ENCODE measurements at places on chromosomes 1 and 21.

- no peak for DNase-seq
Observed at GRCh38 chr1:113275691-113276090, 114.6 kb upstream of the MAGI3 start.

DNA sequence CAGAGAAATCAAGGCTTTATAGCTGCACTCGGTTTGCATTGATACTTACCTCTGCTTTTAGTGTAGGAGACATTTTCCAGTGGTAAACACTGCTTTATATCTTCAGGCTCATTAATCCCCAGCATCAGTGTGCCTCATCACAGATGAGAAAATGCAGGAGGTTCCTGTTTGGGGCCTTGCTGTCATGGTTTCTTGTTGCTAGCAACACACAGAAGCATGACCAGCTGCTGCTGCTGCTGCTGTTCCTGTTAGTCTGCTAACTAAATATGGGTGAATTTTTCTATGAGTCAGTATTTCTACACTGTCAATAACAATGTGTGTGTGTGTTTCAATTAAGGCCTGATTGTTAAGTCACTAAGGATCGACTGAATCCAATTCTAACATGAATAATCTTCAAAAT, 85.8 kb upstream of the RGS1 start:
- no peak for DNase-seq

- no peak for DNase-seq
Observed at GRCh38 chr1:114002492-114003239, 23.4 kb downstream of the OLFML3 start.

- no peak for DNase-seq
Observed at GRCh38 chr21:44959376-44960091, 19.7 kb downstream of the SLX9 start.

DNA sequence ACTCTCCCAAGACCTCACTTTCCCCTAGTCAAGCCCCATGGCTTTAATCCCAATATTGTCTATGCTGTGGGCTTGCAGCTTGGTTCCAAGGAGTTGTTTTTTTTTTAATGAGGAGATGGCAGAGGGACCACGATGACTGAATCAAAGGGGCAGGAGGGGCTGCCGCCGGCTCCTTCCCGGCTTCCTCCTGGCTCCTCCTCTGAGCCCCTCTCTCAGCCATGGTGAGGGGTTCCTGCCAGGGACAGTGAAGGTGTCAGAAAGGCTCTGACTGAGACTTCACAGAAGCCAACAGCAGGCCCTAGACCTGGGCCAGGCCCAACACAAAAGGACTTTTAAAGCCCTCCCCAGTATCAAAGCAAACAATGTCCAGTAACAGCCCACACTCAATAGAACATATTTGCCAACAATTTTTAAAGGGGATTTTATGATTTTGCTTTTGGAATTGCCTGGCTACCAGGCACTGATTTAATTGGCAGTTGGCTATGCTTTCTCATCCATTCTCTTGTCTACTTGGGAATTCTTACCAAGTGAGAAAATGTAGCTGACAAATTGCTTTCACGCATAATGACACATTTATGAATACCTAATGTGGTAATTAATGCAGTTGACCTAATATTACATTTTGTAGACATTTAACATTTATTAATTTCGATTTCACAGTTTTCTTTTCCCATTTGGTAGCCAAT, 54.2 kb downstream of the FBXO2 start:
- DNase-seq = no peak

GRCh38 chr1:192272732-192273131, 44.1 kb upstream of the RGS21 start:
- DNase-seq = no peak

DNA sequence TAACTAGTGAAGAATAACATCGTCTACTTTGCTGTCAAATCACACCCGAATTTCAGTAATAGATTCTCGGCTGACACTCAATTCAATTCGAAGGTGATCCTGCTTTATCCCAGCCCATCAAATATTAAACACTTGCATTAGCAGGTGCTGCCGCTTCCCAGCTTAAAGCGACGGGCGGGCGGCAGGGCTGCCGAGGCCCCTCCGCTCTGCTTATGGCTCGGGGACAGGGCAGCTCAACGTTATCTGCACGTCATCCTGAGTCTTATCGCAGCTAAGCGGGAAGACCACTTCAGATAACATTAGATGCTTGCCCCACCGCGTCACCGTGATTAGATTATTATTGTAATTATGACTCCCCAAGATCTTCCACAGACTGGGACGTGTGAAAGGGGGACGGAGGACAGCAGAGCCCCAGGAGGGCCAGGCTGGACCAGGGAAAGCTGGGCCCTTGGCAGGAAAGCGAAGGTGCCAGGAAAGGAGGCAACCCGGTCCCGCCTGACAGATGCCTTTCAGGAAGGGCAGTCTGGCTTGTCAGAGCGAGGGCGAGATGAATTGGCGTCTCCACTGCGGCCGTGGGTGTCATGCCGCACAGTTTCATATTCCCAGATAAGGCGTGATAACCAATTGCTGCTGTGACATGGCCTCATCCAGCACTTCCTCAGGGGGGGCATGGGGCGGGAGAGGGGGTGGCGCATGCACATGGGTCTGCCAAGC, 37.0 kb downstream of the DMAP1 start:
- no peak for DNase-seq

DNA sequence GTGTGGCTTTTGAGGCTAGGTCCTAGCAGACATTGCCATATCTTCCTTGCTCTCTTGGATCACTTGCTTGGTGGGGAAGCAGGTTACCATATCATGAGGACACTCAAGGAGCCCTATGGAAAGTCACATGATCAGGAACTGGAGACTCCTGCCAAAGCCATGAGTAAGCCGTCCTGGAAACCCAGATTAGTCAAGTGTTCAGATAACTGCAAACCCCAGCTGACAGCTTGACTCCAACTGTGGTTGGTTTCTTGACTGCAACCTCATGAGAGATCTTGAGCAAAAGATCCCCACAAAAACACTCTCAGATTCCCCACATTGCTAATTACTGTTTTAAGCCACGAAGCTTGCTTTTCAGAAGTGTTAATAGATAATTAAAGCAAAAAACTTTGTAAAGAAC, 58.6 kb downstream of the CACNA1E start:
- DNase-seq = no peak

GRCh38 chr1:228925691-228926090, 190.4 kb downstream of the RHOU start:
- DNase-seq = no peak

- no peak for DNase-seq
Observed at GRCh38 chr1:160884579-160884978, 401 bp downstream of the ITLN1 start.

GRCh38 chr1:210280221-210280620, 47.6 kb downstream of the SERTAD4 start:
- no peak for DNase-seq

DNA sequence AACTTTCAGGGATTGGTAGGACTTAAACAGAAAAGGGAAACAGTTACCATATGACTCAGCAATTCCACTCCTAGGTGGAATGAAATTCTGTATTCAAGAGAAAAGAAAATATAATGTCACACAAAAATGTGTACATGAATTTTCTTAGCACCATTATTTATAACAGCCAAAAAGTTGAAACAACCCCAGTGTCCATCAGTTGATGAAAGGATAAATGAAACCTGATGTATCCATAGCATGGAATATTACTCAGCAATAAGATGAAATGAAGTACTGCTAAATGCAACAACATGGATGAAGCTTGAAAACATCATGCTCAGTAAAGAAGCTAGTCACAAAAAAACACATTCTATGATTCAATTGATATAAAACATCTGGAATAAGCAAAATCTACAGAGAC, 15.5 kb downstream of the EEIG2 start:
- DNase-seq = no peak

DNA sequence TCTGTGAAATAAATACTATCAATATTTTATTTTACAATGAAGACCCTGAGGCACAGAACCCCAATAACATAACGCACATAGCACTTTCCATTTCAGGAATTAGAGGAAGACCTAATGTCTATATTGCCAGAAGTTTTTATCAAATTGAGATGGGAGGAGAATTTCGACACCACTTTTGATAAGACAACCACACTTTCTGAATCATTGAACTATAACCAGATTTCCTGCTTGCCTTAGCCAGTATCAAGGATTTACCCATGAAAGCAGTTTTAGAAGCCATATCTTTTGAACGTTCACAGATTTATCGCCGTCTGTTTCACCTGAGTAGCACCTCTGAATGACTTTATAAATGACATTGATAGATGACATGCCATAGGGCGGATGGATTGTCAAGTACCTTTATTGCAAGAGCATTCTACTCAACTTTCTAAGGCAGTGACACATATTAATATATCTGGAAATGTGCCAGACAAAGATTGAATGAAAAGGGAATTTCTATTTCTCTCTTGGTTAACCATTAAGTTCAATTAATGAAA, 768.4 kb downstream of the LTN1 start:
- no peak for DNase-seq

GRCh38 chr1:221991221-221991620, 249.3 kb upstream of the DUSP10 start:
- no peak for DNase-seq

GRCh38 chr1:27545271-27545670, 55.3 kb upstream of the WASF2 start:
- no peak for DNase-seq

DNA sequence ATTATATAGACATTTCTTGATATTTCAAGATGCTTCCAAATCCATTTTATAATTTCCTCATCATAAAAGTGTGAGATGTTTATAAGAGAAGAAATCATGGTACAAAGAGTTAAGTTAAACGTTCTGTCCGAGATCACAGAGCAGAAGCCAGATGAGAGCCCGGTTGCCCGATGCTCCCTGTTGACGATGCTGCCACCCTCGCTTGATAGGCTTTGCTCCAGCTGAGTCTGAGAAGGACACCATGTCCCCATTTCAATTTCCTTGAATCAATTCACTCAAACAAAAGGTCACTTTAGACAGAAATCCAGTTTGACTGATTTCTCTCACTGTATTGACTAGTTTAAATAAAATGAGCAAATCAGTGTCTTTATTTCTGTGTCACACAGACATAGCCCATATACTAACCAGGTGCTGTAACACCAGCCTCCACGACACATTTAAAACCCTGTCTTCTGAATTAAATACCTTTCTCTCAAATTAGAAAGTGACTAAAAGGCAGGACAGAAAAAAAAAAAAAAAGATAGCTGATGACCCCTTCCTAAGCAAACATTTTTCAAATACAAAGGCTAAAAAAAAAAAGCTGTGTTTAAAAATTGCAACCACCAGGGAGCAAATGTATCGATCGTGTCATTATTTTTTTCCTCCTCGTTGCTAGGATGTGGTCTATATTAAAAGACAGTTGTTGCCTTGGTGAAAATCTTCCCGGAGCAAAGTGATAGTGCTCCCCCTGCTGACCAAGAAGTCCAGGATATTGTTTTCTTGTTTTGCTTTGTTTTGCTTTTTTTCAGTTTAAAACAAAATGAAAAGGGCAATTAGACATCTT, 35.2 kb downstream of the DNASE2B start:
- DNase-seq = no peak

- DNase-seq = no peak
Observed at GRCh38 chr1:15504436-15504835, 19.6 kb downstream of the CASP9 start.

- no peak for DNase-seq
Observed at GRCh38 chr1:205465392-205465791, 9.5 kb upstream of the BLACAT1 start.

DNA sequence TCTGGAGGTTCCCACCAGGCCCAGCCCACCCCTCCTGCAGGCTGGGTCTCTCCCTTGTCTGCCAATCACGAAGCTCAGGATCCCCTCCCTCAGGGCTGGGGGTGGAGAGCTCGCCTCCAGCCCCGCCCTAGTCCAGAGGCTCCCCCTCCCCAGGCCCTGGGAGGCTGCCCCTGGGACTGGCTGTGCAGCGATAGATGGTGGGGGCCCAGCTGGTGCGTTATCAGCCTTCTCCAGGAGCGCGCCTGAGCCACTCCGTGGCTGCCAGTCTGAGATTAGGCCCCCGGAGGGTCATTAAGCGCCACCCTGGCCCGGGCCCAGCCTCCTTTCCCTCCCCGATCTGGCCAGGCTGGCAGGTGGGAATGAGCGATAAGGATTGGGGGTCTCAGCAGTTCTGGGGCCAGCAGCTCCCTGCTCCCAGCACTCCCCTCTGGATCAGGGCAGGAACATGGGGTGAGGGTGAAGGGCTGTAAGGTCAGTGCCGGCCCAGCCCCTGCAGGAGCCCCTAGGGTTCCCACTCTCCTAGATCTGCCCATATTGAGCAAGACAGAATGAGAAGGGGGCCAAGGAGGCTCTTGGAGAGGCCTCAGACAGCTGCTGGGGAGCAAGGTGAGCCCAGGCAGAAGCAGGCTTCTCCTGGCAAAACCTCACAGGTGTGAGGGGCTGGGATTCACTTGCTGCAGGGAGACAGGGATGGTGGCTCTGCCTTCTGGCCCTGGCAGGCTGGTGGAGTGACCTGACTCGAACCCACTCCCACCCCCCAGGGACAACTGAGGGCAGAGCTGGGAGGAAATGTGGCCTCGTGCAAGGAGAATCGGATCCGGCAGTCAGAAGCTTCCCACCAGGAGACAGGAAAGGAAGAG, 8.5 kb downstream of the PDZK1IP1 start:
- no peak for DNase-seq

Measured in stimulated activated CD8-positive, alpha-beta memory T cell treated with anti-CD3 and anti-CD28 coated beads, Interleukin-4, amount 100 ng/mL, for 4 hours (primary cell).